AG04449 (cell line): ENCODE measurements at places on chromosomes 3 and 15.

DNA sequence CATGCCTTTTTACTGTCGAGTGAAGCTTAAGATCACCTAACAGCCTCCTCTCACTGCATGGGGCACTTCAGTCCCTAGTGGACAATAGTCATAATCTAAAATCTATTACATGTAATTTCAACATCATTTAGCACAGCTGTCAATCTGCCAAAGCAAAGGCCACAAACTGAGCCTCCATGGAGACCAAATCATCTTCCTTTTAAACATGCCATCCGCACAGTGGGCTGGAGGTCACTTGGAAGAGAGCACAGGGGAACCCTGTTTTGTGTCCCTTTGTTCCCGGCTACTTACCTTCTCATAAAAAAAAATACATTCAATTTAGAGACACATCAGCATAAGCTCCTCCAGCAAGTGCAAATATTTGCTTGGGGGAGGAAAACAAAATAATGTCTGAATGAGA is 167.3 kb downstream of the SQOR start:
- DNase-seq = no peak

DNA sequence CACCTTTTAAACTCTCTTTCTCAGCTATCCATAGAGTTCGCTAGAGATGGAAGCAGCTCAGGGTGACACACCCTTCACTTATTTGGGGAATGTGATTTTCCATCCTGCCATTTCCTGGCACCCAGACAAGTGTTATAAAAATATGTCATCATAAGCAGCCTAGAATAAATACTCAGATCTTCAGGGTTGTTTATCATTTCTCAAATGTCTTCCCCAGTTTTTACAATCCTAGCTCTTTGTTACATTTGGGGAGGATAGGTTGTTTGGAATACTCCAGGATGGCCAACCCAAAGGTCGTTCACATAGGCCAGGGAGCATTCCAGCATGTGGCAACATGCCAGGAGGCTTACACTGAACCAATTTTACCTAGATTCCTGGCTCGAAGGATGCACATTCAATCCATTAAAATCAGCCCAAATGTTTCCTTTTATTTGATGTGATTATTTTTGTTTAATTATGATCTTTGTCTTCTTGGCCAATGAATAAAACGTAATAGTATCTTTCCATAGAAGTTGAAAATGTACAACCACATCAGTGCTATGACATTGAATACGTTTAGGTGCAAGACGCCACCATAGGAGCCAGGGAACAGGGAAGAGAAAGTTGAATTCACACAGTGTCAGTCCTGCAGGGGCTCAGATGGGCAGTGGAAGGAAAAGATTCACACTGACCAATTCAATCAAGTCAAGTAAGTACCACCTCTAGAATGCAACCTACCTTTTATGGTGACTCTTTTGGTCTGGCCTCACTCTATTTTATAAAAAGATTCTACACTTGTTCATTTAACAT is 537.7 kb upstream of the MDFIC2 start:
- peak; percentile 83 for DNase-seq

GRCh38 chr3:112744106-112744505 is 102.6 kb downstream of the CD200R1L start:
- DNase-seq = no peak

DNA sequence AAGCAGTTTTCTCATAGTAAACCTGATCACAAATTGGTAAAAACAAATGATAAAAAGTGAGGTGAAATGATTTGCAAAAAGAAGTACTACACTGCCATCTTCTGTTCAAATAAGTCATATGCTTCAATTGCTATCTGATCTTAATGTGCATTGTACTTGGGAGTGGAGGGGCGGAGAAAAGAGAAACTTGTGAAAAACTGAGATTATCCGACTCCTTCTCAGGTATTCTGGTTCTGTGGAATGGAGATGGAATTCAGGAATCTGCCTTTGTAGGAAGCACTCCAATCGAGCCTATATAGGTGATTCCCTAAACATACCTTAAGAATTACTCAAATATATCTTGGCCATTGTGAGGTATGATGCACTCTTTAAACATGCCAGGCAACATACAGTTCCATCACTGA is 180.6 kb downstream of the CHL1 start:
- no peak for DNase-seq

DNA sequence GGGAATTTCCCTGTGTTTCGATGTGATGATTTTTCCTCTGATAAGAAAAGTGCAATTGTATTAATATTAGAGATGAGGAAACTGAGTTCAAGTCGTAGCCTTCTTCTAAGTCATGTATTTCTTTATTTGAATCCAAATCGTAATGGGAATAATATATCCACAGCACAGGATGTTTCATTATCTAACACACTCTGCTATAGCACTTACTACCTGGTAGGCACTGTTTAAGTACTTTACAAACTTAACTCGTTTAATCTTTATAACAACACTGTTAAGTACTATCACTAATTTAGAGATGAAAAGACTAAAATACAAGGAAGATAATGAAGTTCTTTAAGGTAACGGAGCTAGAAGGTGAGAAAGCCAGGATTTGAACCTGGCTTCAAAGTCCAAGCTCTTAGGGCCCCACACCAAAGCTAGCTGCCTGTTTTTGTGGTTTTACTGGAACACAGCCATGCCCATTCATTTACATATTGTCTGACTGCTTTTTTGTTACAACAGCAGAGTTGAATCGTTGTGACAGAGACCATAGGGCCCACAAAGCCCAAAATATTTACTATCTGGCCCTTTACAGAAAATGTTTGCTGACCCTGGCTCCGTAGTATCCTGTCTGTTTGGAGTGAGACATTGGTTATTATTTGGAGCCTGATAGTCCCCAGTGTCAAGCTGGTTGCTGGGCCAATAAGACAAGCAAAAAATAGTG is 9.6 kb upstream of the ATP13A3 start:
- DNase-seq = no peak

DNA sequence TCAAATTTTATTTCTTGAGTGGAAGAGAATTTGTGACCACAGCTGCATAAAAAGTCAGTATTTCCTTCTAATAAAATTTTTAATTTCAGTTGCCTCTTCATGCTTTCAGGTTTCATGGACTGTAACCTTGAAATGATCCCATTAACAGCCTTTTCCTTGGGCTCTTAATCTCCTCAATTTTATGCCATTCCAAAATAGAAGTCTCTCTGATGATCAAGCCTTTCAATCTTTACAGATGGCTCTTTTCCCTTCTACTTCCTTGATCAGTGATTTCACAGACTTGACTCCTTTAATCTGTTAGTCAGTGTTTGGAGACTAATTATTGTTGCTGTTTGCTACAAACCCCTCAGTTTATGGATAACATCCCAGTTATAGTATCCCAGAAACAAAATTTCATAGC is 11.9 kb downstream of the TSC22D2 start:
- no peak for DNase-seq

- no peak for DNase-seq
These were observed 171.6 kb downstream of the CADPS start for GRCh38 chr3:62703451-62704167.

DNA sequence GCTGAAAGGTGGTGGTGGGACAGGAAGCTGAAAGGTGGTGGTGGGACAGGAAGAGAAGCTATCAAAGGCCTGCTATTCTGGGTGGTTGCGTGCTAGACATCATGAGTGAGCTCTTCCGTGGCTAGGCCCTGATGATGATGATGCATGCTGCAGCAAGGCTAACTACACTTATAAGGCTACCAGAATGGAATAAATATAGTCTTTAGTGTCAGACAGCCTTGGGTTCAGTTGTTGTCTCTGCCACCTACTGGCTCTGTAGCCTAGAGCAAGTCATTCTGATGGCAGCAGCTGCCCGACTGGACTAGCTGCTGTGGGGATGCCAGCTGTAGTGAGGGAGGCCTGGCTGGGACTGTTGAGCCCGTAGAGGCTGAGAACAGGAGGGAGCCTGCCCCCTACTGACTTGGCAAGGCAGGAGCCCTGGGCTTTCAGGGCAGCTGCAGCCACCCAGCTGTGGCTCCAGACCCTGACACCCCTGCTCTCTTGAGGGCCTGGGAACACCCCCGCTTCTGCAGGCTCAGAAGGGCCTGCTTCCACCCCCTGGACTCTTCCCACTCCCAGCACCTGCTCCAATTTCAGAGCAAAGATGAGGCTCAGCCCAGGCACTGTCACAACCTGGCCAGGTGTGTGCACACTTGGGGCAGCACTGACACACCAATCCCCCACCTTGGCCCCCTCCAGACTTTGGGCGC is 21.4 kb upstream of the ZBED2 start:
- DNase-seq = no peak
